Coronary artery (tissue), 2 donors: ENCODE measurements at places on chromosomes 7 and 10.

GRCh38 chr10:8183241-8183704, 128.8 kb downstream of the GATA3 start:
- no peak for DNase-seq

DNA sequence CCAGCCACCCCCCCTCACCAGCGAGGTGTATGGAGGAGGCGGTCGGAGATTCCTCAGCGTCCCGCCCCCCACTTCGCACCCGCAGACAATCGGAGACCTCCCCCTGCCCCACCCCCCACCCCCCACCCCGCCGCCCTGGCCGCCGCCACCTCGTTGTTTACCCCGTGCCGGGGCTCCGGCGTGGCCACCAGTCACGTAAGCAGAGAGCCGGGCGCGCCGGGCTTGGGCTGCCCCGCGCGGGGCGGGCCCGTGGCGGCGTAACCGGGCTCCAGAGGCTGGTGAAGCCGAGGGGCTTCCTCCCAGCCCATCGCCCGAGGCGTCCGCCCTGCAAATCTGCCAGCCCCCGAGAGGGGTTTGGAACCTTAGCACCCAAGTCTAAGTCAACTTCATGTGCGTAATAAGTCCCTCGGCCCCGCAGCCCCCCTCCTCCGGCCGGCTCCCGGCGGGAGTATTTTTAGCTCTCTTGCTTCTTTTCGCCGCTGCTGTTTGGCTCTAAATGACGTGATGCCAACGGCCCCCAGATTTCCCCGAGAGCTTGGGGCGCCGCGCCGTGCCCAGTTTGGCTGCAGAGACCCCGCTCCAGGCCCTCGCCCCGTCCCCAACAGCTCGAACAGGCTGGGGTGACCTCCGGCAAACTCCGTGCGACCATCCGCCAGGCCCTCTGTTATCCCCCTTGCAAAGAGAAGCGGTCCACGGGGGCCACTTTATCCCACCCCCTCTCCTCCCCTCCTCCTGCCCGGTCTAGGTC, 2.7 kb downstream of the MXI1 start:
- DNase-seq: peak; percentile 89

DNA sequence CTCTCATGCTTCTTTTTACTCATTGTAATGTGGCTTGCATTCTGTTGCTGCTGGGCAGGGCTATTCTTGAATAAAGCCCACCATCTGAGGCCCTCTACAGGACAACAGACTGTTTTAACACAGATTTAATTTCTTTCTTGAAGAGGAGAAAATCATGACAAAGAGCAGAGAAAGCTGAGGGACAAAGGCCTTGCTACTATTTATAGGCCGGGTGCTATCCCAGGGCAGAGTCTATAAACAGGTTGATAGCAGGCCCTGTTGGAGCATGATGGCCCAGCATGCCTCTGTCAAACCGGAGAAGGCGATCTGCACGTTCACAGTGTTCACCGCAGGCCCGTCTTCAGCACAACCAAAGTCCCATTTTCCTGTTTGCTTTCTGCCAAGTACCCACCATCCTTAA, 3.0 kb downstream of the VIPR2 start:
- peak; percentile 60 for DNase-seq

GRCh38 chr10:36455526-36456133, 669.8 kb upstream of the ANKRD30A start:
- no peak for DNase-seq

DNA sequence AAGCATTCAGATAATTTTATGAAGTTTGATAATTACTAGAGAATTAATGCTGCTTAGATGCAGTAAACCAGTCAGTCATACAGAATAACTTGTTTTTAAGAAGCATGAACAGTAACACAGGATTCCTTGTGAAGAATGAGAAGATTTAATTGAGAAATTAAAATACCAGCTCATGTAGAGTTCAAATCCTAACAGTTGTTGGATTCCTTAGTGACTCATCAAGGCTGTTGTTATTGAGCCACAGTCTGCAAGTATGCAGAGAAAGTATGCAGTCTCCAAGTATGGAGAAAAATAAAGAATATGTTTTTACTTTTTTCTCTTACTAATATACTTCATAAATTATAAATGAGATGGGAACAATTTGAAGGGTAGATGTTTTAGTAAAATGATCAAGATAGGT, 30.2 kb upstream of the CYP26C1 start:
- DNase-seq: no peak

DNA sequence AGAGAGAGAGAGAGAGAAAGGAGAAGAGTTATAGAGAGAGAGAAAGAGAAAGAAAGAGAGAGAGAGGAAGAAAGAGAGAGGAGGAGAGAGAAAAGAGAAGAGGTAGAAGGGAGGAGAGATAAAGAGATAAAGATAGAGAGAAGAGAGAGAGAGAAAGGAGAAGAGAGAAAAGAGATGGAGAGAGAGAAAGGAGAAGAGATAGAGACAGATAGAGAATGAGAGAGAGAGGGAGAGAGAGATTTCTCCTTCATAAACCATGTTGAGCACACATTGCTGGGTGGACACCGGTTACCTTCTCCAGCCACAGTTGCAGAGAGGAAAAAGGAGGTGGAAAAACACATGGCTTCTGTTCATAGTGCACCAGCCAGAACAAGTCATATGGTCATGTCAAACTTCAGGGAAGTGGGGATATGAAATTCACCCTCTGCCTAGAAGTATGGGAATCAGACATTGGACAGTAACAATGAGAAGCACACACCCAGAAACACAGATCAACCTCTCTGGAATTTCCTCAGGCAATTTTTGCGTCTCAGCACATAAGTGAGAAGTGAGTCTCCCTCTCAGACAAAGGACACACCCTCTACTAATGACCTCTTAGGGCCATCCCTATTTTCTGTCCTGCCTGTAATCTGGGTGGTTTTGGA, 172.5 kb upstream of the SVIL start:
- no peak for DNase-seq

GRCh38 chr7:52925332-52925731, 110.1 kb upstream of the POM121L12 start:
- DNase-seq: no peak

DNA sequence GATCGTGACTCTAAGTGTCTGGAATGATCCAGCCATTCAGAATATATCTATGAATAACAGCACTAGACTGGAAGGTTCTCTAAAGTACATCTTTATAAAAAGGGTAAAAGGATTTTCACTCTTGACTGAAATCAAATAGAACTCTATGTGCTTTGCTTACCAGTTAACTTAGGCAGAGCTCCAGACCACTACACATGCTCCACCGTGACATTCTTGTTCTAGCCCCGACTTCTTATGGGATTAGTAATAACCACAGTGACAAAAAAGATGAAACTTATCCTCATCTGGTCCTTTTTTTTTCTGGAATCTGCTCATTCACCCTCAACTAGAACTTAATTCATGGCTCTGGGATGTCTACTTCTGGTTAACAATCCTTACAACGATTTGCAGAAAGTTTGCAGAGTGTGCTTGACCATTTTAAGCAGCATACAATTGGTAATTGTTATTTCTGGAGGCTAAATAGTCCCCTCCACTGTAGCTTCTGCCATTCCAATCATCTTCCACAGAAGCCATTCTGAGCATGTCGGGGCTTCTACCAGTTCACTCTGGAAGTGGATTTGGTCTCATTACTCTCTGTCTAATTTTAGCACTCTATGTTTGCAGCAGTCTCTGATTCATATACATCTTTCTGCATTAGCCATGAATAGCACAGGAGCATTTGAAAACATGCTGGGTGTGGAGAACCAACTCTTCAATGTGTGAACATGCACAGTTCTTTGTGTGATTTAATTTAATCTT, 163.7 kb upstream of the CDC14C start:
- no peak for DNase-seq

GRCh38 chr10:52387744-52388143, 73.7 kb downstream of the DKK1 start:
- no peak for DNase-seq

- DNase-seq: no peak
Observed at GRCh38 chr10:1550291-1550595, 187.1 kb downstream of the ADARB2 start.

DNA sequence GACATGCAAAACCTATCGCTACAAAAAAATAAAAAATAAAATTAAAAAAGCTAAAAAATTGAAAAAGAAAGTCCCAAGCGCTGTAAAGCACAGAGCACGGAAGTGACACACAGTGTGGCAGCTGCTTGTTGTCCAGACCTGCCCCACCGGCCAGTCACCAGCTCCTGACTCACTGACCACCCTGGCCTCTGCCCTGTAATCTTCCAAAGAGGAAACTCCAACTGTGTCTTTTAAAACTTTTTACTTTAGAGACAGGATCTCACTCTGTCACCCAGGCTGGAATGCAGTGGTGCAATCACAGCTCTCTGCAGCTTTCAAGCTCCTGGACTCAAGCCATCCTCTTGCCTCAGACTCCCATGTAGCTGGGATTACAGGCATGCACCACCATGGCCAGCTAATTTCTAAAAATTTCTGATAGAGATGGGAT, 23.6 kb downstream of the GNA12 start:
- DNase-seq: peak; percentile 88

DNA sequence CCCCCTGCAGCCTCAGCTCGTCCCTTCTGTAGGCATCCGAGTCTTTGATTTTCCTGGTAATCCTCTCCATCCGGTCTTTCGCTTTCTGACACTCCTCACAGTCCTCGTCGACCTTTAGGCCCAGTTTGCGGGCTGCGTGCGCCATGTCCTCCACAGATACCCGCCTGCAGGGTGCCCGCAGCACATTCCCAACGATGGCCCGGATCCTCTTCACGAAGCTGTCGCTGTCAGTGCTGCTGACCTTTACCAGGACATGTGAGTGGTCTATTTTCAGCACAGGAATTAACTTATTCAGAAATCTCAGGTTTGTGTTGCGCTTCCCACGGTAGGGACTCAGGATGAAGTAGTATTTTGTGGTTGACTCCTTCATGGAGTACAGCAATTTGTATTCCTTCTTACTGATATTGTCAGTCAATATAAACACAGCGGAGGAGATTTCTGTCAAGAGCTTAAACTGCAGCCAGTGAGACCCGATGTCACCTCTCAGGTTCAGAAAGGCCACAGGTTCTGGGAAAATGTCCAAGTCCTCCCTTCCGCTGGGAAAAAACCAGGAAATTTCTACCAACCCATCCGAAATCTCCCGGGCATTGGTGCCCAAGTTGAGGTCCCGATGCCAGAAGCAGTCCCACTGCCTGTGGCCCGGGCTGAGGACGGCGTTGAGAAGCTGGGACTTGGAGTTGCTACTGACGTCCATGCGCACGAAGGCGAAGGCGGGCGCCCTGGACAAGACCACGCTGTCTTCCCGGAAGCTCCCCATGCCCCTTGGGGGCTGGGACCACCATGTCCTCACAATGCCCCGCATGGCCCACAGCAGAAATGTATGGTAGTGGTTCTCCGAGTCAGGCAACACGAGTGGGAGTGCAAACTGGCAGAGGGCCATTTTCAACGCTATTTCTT, 8.9 kb upstream of the MRPS24 start:
- no peak for DNase-seq

DNA sequence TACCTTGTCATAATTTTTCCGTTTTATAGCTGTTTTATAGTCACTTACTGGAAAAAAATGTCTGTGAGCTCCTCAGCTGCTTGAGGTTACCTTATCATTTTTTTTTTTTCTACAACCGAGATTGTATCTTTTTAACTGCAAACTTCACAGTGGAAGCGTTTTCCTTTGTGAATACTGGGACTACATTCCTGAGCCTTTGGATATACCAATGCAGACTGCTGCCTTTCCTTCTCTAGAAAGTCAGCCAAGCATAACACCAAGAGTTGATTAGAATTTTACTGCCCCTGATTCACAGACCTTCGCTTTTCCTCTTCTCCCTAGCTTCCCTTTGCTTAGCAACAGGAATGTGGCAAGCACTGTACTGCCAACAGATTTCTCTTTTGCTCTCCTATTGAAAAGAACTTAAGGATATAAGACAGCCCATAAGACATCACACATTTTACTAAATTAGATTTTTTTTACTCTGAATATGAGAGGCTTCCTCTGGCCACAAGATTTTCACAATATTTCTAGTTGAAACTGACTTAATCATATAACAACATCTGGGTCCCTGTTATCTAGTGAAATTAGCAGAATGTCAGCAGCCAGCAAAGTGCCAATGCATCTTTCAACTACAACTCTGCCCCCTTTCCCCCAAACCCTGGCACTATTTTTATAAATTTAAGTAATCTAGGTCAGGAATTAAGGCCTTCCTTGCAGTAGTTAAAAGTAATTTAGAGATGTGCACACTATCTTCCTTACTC, 170.6 kb downstream of the PRKG1 start:
- no peak for DNase-seq

DNA sequence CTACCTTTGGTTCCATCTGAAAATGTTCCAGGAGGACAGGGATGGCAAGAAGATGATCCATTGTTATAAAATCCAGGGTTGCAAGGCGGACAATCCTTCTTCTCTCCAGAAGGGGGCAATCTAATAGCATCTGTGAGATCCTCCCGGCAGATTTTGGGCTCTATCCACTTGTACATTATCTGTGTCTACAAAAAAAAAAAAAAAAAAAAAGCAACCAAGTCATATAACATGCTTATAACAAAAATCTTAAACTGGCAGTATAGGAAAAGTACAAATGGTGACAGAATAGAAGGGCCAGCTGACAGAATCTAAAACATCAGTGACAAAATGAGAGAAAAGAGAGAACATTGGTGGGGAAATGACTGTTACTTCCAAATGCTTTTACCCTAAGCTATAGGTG, 132.7 kb downstream of the ELAPOR2 start:
- no peak for DNase-seq

- DNase-seq: no peak
Observed at GRCh38 chr7:128405471-128406313, 4.1 kb downstream of the IMPDH1 start.
